ENCODE measurements at places on chromosomes 4 and X.

GRCh38 chr4:142703694-142704309, 142.3 kb downstream of the INPP4B start:
- no peak for DNase-seq

- DNase-seq, result no peak
Measured at GRCh38 chrX:132843363-132843762, 115.1 kb downstream of the HS6ST2 start.

DNA sequence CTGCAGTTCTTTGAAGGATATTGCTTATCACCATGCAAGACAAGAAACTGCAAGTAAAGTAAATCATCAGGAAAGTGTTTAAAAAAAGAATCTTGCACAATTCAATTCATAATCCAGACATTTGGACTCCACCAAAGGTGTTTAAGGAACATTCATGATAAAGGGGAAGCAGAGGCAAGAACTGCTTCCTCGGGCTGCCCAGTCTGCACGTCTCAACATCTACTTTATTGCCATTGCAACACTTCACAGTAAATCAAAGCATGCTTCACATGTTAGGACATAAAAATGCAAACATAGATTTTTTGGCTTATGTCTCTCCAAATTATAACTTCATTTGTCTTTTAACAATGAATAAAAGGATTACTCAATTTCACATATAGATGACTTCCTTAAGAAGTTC, 42.5 kb downstream of the MID1 start:
- no peak for DNase-seq

DNA sequence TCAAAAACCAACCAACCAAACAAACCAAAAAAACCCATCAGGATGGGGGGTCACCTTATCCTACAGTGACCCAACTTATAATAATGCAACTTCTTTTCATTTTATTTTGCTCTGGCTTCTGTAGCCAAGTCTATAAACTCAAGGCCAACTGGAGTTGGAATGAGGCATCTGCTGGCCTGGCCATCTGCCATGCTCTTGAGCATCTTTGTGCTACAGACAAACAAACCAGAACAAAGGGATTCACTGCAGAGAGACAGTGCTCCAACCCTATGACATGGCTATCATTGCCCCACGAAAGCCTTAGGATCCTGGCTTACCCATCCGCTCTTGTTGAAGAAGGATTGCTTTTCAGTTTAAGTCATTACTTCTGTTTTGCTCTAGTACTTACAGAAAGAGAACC, 49.2 kb upstream of the SCRG1 start:
- no peak for DNase-seq

DNA sequence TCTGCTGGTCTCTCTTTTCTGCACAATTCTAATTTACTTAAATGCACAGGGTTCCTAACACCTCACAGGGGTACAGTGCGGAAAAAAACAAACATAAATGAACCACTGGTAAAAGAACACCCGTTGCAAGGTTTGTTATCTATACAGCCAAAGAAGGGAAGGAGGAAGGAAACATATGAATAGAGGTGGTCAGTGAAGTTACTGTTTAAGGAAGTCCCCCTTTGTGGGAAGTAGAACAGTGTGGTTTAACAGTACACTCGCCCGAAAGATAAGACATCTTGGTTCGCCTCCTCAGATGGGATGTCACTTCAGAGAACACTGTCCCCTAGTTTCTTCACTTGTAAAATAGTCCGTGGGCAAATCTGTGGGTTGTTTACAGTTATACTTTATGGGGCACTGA, 57.5 kb downstream of the TEC start:
- DNase-seq, result no peak

DNA sequence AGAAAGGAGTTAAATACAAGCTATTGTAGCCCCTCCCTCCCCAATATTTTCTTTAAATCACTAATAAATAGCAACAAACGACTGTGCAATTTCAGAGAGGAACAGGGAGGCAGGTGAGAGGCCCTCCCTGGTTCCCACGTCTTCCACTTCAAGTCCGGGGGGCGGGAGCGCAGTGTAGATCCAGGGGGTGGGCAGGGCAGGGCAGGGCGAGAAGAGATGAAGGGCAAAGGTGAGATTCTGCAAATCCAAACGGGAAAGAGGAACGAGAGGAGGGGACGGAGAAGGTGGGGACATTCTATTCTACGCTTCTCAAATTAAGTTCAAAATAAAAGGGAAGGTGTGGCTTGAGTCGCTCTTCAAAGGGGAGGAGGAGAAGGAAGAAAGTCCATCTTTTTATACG, 6.8 kb downstream of the NKX6-1 start:
- no peak for DNase-seq

- no peak for DNase-seq
Measured at GRCh38 chrX:23554304-23554703, 113.0 kb upstream of the PRDX4 start.

DNA sequence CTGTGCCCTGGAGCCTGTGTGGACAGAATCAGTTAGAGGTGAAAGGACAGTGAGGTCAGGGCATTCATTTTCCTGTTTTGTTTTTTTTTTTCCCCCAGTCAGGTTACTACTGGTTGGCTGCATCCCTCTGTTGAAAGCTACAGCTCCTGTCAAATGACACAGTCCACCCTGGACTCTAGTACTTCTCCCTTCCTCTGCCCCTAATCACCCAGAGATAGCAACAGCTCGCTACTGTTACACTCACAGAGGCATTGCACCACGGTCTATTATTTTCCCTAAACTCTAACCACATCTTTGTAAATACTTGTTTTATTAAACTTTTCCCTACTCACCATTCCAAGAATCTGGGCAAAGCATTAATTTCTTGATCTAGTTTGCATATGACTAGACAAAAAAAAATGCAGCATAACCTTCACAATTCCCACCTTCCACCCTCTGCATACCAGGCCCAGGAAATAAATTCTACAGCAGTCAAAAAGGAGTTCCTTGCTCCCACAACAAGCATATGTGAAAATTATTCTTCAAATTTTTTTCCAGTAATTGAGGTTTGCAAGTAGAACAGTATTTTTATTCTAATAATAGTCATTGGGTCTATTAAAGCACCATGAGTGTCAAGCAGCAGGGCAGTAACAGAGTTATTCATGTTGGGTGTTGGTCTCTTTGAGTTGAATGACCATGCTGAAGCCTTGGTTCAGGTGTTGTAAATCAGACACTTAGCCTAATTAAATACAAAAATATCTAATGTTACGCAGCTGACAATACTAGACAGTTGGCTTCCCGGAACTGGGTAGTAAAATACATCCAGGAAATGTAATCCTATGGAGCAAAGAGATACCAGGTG, 329.2 kb downstream of the INPP4B start:
- DNase-seq, result no peak

- no peak for DNase-seq
Measured at GRCh38 chr4:13164783-13165331, 319.3 kb downstream of the RAB28 start.

GRCh38 chr4:112082954-112083586, 62.2 kb upstream of the FAM241A start:
- no peak for DNase-seq

- no peak for DNase-seq
Measured at GRCh38 chr4:40458683-40459082, 123.5 kb downstream of the CHRNA9 start.

DNA sequence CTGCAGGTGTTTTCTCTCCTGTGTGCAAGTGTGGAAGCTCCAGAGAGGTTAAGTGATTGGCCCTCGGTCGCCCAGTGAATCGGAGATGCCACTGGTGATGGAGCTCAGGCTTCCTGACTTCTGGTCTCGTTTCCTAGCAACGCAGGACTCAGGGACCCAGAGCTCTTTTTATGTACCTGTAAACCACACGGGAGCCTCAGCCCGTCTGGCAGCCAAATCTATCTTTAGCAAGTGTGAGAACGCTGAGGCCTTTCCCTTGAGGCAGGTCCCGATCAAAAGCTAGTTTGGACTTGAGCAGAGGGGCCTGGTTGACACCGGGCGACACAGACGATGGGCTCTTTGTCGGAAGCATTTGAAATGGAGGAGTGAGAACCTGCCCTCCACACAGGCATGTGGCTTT, 116.8 kb downstream of the SORCS2 start:
- DNase-seq, result no peak

- DNase-seq, result no peak
Measured at GRCh38 chr4:185771711-185772390, 40.1 kb downstream of the SORBS2 start.

DNA sequence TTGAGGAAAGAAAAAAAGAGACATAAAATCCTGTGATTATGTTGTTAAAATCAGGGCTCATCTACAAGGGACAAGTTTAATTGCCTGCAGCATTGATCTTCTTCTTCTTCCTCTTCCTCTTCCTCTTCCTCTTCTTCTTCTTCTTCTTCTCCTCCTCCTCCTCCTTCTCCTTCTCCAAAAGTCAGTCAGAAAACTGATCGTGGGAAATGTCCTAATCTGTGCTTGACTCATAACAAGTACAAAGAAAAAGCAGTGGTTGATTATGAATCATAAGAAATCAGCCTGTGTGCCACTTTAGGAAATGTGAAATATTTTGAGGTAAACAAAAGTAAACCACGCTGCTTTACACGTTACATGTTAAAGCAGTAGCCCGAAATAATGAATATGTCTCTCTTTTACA, 2.7 kb upstream of the ATP10D start:
- DNase-seq, result no peak

GRCh38 chr4:64068096-64068495, 341.2 kb downstream of the TECRL start:
- DNase-seq, result no peak

DNA sequence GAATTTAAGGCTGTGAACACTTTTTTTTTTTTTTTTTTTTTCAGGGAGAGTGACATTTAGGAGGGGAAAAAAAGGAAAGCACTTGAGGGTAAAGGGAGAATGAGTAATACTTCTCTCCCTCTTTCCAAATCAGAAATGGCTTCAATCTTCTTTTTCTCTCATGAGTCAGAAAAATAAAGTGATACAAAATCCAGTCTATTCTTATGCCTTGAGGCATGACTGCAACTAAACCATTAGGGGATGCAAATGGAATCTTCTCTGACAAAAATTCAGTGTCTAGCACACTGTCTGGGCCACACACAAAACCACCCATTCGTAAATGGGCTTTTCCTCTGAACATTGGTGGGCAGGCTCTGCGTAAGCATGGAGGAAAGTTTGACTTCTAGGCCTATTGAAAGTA, 46.7 kb upstream of the POU4F2 start:
- DNase-seq, result no peak

- no peak for DNase-seq
Measured at GRCh38 chrX:2931155-2931554, 2.0 kb upstream of the ARSD start.

DNA sequence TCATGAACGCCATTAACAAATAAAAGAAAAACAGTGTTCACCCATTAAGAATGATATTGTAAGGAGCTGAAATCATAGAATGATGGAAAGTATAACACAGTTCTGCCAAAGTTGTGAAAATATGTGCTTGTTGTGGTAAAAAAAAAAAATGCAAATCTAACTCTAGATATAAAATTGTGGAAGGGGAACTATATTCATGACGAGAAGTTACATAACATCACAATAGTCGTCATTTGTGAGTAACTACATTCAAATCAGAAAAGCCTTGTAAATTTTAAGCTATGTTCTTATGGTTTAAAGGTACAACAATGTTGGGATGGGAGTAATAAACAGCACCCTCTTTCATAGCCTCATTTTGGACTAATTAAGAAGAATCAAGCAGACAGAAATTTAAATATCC, 57.6 kb upstream of the PRDM8 start:
- no peak for DNase-seq

DNA sequence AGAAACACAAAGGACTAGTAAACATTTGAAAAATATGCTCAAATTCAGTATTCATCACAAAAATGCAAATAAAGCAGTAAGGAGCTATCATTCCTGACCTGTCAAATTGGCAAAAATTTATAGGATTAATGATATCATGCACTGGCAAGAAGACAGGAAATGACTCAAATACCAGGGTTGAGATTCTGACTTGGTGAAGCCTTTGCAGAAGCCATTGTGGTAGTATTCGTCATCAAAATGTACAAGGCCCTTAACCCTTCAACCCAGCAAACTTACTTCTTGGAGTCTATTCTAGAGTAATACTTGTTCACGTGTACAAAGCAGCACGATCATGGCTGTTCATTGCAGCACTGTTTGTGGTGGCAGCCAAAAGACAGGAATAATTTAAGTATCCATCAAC, 132.4 kb downstream of the ENOX2 start:
- no peak for DNase-seq

- DNase-seq, result no peak
Measured at GRCh38 chr4:13794819-13795565, 167.5 kb upstream of the BOD1L1 start.

GRCh38 chrX:15050395-15050794, 177.2 kb downstream of the MOSPD2 start:
- no peak for DNase-seq

GRCh38 chr4:18578307-18578706, 556.8 kb upstream of the LCORL start:
- DNase-seq, result no peak

GRCh38 chr4:156536661-156537060, 434.9 kb downstream of the PDGFC start:
- no peak for DNase-seq

DNA sequence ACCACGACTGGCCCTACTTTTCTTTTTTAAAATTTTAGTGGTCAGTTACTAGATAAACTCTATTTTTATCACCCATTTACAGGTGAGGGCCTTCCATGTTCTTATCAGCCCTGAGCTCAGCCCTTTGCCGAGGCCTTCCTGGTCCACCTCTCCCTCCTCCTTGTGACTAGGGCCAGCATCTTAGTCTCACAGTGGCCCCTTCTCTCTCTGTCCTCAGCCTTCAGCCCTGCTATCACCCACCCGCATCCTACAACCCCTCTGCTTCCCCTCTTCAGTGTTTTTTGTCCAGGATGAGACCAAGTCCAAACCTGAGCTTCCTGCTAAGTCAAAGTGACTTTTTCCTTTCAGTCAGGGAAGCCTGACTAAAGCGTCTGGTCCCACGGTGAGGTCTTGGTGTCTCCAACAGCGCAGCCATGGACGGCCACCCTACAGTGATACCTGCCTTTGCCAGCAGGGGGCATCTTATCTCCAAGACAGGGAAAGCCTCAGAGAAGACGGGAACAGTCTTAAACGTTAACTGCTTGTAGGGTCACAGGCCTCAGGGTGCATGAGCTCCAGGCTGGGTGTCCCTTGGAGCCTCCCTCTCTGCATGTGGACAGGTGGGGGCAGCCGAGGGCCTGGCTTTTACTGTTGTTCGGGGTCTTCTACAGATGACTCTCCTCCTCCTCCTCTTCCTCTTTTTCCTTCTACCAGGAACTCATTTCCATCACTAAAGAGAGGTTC, 11.7 kb upstream of the GAGE10 start:
- DNase-seq, result peak; percentile 73

DNA sequence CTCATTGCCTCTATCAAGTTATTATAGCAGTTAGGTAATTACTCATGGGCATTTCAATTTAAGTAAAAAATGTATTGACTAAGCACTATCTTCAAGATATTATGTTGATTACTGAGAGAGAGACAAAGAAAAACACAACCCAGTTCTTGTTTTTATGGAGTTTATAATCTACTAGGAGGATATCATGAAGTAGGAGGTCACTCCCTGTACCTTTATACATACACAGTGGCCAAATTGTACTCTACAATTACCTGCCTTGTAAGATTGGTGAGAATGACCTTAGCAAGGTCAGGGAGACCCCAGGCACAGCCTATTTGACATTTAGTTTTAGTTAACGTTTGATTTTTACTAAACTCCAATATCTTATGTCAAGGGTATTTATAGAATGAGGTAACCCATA, 5.5 kb downstream of the HPGD start:
- DNase-seq, result no peak
